Stimulated activated CD4-positive, alpha-beta T cell treated with anti-CD3 and anti-CD28 coated beads, TNF-alpha, amount 100 ng/mL, for 48 hours (primary cell): ENCODE measurements at places on chromosomes 2 and 18.

DNA sequence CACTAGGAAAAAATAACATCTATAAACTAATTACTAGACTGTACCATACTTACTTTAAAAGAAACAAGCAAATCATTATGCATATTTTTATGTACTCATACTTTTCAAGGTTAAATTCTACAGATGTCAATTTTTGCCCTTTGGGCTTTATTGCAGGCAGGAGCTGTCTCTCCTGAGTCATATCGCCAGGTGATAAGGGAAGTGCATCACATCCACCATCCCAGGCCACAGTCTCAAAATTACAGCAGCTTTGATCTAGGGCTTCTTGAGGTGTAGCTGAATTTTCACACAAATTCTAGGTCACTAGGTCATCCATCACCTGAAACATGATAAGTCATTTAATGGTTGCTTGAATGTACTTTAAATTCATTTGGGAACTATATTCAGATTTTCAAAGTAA lies 38.4 kb upstream of the FRZB start:
- no peak for DNase-seq

GRCh38 chr18:7332452-7332851 lies 101.6 kb downstream of the LRRC30 start:
- DNase-seq = no peak

DNA sequence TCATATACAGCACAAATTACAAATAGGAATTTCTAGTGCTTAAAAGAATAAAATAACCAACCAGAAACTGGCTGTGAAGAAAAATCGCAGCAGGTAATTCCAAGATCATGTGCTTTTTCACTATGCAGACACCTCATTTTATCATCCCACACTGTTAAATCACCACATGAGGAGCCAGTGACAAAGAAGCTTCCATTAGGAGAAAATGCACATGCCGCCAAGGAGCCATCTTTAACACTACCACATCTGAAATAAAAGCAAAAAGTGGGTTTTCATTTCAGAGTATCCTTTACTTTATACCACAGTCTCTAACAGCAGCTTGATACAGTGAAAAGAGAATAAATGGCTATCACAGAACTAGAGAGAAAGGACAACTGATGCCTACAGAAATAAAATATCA lies 6.8 kb downstream of the WDSUB1 start:
- no peak for DNase-seq

- no peak for DNase-seq
These were observed 33.1 kb upstream of the REG3G start for GRCh38 chr2:78992451-78992806.

GRCh38 chr2:39696838-39697237 lies 31.1 kb downstream of the TMEM178A start:
- DNase-seq = no peak
